Esophagus muscularis mucosa (tissue), 4 donors: ENCODE measurements at places on chromosomes 6 and 20. TPM values are rescaled to one million over a fixed set of nuclear protein-coding genes. Genes with fewer than 3 reads are reported as not detected.

GRCh38 chr6:118012944-118013343, 105.9 kb downstream of the SLC35F1 start:
- no peaks in the 10 kb centered on the region for H3K36me3 ChIP-seq
- no peaks in the 10 kb centered on the region for H3K4me1 ChIP-seq
- DNase-seq = no peak
- no peak overlapping the region for H3K4me3 ChIP-seq
- no peak overlapping the region for H3K27ac ChIP-seq
- no peaks in the 10 kb centered on the region for H3K27me3 ChIP-seq

GRCh38 chr20:15200147-15200565, 862.7 kb upstream of the FLRT3 start:
- no peaks in the 10 kb centered on the region for H3K4me1 ChIP-seq
- H3K36me3 ChIP-seq = no peaks in the 10 kb centered on the region
- no peak for DNase-seq
- no peak overlapping the region for H3K4me3 ChIP-seq
- H3K27me3 ChIP-seq = no peaks in the 10 kb centered on the region

DNA sequence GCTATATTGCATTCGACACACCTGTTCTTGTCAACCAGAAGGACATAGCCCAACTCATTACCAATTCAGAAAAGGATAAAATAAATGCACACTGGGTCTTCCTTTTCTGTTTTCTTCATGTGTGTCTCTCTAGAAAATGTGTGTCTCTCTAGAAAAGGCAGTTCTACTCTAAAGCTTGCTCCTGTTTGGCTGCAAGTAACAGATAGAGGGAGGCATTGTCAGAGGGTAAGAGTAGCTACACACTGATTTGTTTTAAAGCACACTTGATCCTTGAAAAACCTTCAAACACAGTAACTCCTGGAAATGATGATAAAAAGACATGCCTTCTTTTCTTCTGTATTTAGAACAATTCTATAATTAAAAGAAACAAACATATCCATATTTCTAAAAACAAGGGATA, 21.3 kb downstream of the GRM1 start:
- H3K36me3 ChIP-seq = no peaks in the 10 kb centered on the region
- no peak overlapping the region for H3K27ac ChIP-seq
- DNase-seq = no peak
- no peaks in the 10 kb centered on the region for H3K4me1 ChIP-seq
- no peak overlapping the region for H3K4me3 ChIP-seq

DNA sequence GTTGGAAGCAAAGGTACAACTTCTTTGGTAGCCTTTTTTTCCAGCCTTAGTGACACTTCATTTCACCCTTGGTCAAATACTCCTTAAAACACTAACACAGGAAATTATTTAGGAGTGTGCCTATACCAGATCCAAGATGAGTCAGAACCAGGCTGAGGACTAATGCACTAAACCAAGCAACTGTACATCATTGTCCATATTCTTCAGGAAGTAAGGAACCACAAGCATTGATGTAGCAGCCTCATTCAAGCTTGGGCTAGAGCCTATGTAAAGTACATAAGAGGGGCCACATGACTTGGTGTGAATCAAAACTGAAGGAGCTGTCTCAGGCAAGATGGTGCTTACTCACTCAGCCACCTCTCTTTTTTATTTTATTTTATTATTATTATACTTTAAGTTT, 20.7 kb upstream of the ADGB start:
- no peak overlapping the region for H3K27ac ChIP-seq
- DNase-seq = no peak
- H3K4me1 ChIP-seq = no peaks in the 10 kb centered on the region
- H3K27me3 ChIP-seq = no peaks in the 10 kb centered on the region

DNA sequence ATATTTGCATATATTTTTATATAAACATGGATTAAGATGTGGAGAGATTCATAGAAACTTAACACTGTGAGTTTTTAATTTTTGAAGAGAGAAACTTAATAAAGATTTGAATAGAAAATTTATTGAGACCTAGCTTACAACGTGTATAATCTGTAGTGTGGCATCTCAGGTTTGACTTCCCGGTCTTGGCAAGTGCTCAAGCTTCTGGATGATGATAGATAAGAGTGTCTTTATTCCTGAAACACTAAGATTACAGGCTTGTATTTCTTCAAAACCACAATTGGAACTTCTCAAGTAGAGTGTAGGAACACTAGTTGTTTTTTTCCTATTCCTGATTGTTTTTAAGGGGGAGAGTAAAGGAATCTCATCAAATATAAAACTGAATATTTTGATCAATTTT, 64.6 kb upstream of the NOTCH4 start:
- H3K27me3 ChIP-seq = no peaks in the 10 kb centered on the region
- no peak for DNase-seq
- H3K4me3 ChIP-seq = no peak overlapping the region
- H3K27ac ChIP-seq = no peak overlapping the region

DNA sequence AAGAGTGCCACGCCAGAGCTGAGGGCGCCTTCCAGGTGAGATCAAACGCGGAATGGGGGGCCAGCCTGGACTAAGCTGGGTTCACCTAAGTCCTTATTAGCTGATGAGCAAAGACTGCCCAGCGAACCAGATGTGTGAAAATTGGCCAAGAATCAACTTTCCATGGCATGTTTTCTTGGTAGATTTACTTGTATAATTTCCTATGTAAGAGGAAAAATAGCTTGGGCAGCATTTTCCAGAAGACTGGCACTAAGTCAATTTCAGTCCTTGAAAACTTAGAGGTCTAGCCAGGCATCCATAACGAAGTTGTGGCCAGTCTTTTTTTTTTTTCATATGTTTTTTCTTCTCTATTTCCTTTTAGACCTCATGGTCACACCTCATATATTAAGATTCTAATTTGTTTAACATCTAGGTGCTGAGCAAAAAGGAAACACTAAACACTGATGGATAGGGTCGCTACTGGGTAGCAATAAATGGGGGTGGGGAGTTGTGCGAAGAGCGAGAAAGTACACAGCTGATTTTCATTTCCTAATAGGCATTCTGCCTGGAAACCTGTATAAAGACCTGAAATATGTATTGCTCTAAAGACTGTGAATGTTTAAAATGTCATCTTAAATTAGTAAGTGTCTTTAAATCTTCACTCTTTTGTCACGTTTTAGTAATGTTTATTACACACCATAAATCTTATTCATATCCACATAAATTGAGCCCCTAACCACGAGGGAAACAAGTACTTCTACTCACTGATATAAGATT, 188.8 kb downstream of the CD83 start:
- no peak overlapping the region for H3K4me3 ChIP-seq
- H3K27me3 ChIP-seq = no peaks in the 10 kb centered on the region
- no peak overlapping the region for H3K27ac ChIP-seq
- H3K4me1 ChIP-seq = no peaks in the 10 kb centered on the region

FNDC11 gene
- total RNA-seq = 0.50 TPM

RAET1E gene
- total RNA-seq = not detected
